ENCODE measurements at places on chromosomes 7 and 10.
A peak's percentile ranks its signal among the peaks of the same experiment; 100 is the strongest.

- no peak for DNase-seq
These were observed 149.8 kb downstream of the DYNC1I1 start for GRCh38 chr7:95922191-95922590.

DNA sequence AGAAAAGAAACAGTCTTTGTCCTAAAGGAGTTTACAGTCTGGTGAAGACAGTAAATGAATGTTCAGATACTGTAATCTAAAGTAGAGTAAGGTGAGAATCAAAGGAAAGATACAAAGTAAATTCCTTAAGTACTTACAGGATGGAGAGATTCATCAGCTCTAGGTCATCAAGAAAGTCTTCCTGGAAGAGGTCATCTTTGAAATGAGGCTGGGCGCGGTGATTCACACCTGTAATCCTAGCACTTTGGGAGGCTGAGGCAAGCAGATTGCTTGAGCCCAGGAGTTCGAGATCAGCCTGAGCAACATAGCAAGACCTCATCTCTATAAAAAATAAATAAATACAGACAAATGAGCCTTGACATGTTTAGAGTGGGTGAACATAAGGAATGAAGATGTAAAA lies 18.3 kb downstream of the FHIP2A start:
- DNase-seq = no peak

DNA sequence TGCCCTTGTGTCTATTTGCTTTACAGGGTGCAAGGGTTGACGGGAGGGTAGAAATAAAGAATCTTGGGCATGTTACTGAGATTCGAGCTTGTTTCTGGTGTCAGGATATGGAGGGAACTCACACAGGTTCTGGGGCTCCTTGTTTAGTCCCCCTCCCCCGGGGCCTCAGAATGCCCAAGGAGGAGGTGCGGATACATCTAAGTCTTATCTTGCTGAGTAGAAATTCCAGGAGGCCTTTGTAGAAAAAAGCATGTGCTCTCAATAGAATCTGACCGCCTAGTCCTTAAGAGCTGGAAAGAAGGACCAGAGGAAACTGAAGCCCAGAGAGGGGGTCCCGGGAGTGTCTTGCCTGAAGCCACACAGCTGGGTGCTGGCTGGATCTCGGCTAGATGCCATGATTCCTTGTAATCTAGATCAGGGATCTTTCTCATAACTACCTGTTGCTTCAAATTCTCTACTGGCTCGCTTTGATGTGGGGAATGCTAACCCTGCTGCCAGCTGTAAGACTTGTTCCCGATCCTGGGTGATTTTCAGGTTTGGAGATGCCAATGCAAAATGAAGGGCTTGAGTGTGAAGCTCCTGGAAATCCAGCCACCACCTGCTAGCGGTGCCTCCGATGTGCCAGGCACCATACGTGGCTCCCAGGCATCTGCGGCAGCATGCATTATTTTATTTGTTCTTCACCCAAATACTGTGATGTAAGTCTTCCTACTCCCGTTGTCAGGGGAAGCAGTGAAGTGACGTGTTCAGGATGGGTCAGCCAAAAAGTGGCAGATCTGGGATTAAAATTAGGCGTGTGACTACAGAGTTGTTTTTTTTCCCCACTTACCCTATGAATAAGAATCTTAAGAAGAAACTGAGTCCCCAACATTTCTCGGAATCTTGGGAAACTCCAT lies 226.0 kb downstream of the TCF7L2 start:
- no peak for DNase-seq

DNA sequence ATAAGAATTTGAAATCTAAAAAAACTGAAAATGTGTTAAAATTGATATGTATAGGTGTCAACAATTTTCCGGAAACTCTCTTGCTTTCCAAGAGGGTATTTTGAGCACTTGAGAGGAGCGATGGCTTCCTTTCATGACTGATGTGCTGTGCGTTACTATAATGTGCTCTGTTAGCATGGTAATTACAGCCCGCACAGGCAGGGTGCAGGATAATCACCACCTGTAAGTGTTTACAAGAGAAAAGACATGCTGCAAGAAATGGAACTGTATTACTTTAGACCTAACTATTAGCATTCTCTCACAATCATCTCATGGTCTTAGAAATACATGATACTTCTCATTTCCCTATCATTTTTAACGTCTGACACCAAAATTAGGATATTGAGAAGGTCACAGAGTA lies 92.4 kb upstream of the ADARB2 start:
- no peak for DNase-seq

DNA sequence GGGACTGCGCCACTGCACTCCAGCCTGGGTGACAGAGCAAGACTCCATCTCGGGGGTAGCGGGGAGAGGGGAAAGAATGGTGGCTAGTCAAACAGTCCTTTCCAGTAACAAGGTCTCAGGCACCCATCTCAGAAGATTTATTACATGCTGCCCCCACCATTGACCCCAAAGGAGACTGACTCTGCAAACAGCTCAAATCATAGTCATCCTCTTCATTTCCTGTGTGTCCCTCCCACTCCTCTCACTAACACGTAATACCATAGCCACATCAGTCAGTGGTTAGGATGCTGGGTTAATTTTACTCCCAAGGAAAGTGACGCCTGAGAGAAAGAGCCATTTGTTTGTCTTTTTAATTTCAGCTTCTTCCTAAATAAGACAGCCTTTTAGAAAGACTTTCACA lies 56.6 kb upstream of the BET1 start:
- no peak for DNase-seq

GRCh38 chr10:17200912-17201793 lies at the start of gene TRDMT1:
Gene TRDMT1 (minus strand): TSS chr10:17201672. CDS start chr10:17201634, 38 bp downstream.
- DNase-seq = peak; percentile 74

DNA sequence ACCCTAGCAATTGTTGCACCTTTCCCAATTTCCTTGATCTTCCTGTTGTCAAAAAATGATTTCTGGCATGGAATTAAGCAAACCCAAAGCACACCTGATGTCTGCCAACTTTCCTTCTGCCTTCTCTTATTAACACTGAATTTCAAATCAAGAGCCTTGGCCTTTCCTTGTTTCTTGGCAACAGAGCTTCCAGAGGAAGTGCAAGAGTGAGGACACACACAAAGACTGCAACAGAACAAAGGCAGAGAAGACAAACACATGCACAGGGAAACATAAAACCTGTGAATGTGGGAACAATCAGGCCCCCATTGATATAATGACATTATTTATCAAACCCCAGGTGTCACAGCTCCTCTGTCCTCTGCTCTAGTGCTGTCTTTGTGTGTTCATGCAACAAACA lies 73.0 kb upstream of the IL6 start:
- DNase-seq = no peak

GRCh38 chr10:103812004-103812403 lies 43.4 kb downstream of the SH3PXD2A start:
- no peak for DNase-seq

DNA sequence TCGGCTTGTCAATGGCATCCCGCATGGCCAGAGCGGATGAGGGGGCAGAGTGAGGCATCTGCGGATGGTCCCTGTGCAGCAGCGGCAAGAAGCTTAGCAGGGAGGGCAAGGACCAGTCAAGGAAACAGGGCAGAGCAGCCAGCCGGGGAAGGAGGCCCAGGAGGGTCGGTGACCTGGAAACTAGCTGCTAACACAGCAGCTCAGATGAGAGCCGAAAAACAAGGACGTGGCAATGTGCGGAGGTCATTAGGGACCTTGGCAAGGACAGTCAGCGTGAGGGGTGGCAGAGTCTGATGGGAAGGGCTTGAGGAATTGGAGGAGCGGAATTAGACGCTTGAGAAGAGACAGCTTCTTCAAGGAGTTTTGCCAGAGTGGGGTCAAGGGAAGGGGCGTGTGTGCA lies 20.1 kb upstream of the SH2B2 start:
- no peak for DNase-seq

DNA sequence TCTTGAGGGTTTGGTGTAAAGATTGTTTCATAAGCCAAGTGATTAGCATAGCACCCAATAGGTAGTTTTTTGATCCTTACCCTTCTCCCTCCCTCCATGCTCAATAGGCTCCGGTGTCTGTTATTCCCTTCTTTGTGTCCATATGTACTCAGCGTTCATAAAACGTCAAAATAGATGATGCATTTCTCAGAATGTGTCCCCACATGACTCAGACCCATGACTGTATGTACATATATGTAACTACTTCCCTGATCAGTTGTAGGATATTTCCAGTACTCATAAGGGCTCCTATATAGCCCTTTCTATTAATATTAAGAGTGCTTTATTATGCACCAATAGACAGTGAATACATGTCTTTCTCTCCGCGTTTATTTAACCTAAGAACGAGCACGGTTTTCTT lies 466.9 kb downstream of the KIF20B start:
- DNase-seq = no peak

DNA sequence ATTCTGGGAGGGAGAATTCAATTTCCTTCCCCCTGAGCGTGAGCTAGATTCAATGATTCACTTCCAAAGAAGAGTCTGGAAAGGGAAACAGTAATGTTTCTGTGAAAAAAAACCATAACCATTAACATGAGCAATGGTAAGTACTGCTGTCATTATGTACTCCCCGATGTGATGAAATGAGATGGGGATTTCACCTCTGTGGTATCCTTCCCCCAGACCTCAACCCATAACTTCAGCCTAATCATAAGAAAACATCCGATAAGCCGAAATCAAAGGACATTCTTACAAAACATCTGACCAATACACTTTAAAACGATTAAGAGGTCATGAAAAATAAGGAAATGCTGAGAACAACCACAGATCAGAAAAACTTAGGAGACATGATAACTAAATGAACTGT lies 27.2 kb downstream of the EZH2 start:
- no peak for DNase-seq

DNA sequence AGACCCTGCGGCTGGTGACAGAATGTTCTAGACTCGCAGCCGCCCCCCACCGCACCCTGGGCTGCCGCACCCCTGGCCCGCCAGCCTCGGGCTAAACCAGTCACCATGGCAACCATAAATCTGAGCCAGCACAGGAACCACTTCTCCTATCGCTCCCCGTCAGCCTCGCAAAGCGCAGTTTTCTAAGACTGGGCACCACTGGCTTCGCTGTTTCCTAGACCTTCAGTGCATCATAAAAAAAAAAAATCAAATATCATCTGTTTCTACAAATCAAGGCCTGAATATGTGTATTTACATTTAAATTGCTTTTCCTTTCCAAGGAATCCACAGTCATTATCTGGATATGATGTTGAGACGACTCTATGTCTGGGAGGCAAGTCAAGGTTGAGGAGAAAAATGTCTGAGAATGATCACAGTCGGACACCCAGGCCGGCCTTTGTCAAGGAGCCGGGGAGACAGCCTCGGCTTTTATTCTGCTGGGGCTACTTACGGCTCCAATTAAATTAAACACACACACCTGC lies 99.9 kb downstream of the PTPRN2 start:
- DNase-seq = no peak

- DNase-seq = no peak
These were observed 197.1 kb downstream of the ADAM12 start for GRCh38 chr10:126191192-126191591.

DNA sequence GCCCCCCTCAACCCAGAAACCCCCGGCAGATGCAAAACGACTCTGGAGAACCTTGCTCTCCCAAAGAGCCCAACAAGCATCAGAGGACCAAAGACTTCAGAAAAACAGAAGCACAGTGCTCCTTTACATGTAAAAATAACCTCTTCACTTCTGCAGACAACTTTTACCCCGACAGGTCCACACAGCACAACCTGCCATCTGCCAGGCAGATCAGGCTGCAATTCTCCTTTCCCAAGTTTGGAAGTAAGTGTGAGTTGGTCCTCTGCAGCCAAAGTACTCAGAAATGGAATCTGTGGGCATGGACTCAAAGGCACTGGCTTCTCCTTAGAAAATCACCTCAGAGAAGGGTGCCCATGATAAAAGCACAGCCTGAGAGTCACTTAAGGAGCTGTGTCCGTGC lies 26.0 kb downstream of the DOCK4 start:
- no peak for DNase-seq

GRCh38 chr7:80724249-80724871 lies 85.9 kb downstream of the CD36 start:
- DNase-seq = no peak

DNA sequence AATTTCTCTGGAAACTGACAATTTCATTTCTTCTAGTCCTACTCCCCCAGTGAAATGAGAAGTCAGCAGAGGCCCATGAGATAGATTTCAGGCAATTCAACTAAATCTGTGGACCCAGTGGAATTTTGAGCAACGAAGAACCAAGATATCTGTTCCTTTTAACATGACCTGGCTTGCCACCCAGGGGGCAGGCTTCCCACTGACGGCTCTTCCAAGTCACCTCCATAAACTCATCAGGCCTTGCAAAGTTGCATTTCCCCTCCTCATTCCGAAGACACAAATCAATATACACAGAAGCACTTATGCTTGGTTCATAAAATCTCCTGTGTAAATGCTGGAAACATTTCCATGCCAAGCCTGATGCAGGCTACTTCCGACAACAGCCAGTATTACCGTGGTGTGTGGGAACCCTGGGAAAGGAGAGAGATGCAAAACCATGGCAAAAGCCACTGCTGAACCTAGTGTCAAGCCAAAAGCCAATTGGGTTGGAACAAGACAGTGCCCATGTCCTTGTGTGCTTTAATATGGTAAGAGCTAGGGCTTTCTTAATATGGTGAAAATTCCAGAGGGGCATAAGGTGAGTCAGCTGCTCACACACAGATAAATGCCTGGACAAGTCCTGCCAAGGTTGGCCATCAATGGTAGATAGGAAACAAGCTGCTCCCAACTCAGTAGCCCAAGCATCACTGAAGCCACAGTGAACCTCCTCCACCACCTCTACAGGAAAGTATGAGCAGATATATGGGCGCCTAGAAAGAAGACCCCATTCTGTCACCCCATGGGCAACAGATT lies 1.6 kb downstream of the FRMD4A start:
- no peak for DNase-seq

GRCh38 chr7:81705206-81705605 lies 64.6 kb downstream of the HGF start:
- no peak for DNase-seq

- DNase-seq = no peak
These were observed 22.7 kb downstream of the FAM133B start for GRCh38 chr7:92567460-92567859.

- no peak for DNase-seq
These were observed 260.1 kb downstream of the DNAJB6 start for GRCh38 chr7:157596881-157597280.

- DNase-seq = no peak
These were observed 41.0 kb upstream of the CHST15 start for GRCh38 chr10:124134251-124134893.

- no peak for DNase-seq
These were observed 6.5 kb upstream of the PPIA start for GRCh38 chr7:44789990-44790389.

DNA sequence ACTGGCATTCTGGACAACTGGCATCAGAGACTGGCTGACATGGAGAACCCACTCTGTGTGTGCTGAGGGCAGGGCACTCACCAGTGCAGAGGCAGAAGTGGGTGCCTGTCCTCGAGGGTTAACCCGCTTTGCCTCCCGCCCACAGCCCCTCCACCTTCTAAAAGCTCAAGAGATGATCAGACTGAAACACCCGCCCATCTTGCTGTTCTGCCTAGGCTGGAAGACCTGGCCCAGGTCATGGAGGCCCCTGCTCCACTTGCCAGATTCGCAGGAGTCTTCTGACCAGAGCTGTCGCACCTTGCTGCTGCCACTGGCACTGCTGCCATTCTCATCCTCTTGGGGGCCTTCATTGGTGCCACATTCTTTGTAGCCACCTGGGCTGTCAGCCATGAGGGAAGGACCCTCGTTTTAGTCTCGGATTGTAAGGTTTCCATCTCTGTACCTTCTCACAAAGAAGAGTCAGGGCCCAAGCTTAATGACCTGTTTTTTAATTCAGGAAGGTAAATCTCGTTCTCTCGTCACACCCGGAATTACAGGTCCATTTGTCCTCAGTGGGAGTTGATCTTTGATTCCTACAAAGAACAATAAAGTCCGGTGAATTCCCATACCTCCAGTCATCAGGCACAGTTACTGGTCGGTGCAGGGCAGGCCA lies 1.9 kb downstream of the CYREN start:
- no peak for DNase-seq
